ENCODE measurements at places on chromosomes 16 and 17.

- no peak for DNase-seq
Measured at GRCh38 chr16:88591577-88592021, 21.4 kb downstream of the ZC3H18 start.

DNA sequence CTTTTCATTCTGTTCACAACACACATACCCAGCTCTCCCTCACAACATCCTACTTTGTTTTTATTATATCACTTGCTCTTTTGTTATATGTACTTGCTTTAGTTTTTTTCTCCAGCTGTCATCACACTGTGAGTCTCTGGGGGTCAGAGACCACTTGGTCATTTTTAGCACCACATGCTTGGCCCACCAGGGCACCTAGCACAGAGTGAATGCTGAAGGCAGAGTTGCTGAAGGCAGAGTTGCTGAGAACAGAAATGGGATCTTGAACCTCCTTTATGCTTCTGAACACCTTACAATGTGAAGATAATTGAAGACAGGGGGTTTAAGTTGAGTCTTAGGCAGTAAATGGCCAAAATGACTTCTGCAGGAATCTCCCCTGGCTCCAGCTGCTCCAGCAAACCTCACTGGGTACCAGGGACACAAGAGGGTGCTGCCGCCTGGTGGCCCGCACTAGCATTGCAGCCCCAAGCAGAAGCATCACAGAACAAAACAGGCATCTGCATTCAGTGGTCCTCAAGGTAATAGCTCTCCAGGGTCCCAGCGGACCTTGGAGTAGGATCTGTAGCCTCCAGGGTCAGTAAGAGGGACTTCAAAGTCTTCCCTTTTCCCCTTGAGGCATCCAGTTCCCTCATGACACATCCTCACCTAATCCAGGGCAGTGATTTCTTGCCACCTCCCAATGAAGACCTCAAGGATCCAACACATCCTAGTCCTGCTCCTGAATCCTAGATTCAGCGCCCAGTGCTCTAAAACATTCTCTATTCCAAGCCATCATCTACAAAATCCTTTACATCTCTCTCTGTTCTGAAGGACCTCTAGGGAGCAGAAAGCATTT, 1972.6 kb downstream of the TP53TG3F start:
- peak; percentile 21 for DNase-seq

DNA sequence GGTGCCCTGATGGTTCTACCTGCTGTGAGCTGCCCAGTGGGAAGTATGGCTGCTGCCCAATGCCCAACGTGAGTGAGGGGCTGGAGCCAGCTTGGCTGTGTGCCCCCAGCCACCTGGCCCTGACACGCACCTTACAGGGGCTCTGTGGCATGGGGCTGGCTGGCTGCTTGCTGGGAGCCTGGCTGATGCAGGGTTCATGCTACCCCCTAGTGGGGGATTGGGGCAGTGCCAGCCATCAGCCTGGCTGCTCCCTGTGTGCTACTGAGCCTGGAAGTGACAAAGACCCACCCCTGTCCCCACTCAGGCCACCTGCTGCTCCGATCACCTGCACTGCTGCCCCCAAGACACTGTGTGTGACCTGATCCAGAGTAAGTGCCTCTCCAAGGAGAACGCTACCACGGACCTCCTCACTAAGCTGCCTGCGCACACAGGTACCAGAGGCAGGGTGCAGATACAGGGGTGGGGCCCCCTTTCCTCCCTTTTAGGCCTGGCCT, 5.7 kb downstream of the GRN start:
- DNase-seq = no peak

GRCh38 chr16:77306075-77306474, 106.9 kb downstream of the SYCE1L start:
- no peak for DNase-seq

- no peak for DNase-seq
Measured at GRCh38 chr17:58060596-58061191, 22.5 kb upstream of the DYNLL2 start.

DNA sequence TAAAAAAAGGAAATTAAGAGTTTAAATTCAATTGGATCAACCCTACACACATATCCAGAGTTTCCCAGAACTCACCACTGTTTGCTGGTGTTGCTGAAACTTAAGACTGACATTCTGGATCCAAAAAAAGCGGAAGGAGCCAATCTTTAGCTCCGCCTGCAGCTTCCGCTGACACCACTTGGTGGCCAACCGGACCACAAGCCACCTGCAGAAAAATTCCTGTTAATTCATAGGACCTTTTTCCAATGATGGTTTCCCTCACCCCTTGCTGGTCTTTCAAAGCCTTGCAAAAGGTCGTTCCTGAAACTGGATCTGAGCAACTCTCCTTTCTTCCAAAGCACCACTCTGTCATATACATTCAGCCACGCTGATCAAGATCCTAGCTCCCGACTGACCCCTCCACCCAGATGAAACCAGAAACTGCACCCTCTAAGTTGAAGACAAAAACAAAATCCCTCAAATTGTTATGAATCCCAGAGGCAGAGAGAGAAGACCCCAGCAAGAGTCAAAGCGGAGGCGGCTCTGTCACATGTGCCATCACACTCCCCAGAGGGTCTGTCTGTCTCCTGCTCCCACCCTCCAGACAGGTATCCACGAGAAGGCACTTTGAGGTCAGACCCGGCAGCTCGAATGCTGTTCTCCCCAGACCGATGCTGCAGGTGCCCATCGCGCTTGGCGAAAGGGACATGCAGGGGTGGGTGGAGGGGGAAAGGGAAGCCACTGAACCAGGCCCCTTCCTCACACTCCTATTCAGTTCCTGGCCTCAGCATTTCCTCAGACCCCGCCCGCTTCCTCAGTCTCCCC, 773 bp downstream of the BLTP2 start:
- DNase-seq = peak; percentile 9
